ENCODE measurements at places on chromosomes 13 and 19.

DNA sequence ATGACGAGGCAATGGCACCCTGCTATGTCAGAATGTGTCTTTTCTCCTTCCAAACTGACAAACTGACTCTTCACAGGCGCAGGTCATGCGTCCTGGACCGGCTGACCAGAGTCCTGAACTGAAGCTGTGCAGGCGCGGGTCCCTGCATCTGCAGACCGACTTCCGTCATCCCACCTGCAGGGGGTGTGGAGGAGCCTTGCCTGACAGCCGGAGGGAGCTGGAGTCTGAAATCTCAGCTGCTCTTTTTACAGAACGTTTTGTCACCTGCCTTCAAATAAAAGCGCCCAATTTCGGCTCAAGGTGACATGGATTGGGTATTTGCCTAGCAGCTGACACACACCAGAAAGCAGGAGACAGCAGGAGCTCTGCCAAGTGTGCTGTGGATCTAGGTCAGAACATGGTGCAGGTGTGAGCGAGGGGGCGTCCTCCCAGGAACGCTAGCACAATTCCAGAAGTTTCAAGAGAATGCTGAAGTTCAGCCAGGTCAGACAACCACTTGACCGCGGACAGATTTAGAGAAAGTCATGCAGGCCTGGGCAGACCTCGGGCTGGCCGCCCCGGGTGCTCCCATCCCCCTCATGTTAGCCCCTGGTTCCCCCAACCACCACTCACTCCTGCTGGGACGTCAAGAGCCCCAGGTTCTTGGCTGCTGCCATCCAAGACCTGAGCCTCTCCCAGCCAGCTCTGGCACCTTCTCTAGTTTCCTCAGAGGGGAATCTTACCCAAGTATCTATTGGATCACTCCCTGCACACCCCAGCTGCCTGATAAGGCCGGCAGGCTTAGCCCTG lies 32.8 kb downstream of the ELL start:
- no peak for DNase-seq

DNA sequence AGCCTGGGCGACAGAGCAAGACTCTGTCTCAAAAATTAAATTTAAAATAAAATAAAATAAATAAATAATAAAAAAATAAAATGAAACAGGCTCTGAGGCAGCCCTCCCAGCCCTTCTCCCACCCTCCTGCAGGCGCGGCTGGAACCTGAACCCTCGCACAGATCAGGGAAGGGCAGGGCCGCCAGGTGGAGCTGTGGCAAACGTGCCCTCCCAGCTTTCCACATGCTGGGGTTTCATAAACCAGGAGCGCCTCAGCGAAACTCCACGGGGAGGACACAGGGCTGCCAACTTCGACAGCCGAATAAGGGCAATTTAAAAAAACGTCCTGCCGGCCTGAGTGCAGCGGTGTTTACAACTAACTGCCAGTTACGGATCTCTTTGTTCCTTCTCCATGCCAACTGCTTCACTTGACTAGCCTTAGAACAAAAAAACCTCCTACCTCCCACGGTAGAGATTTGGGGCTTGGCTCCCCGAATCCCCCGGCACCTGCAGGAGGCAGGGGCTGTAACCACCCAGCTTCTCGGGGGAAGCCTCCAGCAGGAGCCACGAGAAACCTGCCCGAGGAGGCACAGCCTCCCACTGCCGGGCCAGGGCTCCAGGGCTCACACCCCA lies 15.9 kb downstream of the ZNF787 start:
- no peak for DNase-seq

- no peak for DNase-seq
Observed at GRCh38 chr19:39765091-39766076, 13.3 kb upstream of the LEUTX start.

GRCh38 chr19:38099966-38100365 lies 124.1 kb downstream of the DPF1 start:
- no peak for DNase-seq

- DNase-seq = no peak
Observed at GRCh38 chr13:113735194-113735593, 23.8 kb upstream of the TMEM255B start.

DNA sequence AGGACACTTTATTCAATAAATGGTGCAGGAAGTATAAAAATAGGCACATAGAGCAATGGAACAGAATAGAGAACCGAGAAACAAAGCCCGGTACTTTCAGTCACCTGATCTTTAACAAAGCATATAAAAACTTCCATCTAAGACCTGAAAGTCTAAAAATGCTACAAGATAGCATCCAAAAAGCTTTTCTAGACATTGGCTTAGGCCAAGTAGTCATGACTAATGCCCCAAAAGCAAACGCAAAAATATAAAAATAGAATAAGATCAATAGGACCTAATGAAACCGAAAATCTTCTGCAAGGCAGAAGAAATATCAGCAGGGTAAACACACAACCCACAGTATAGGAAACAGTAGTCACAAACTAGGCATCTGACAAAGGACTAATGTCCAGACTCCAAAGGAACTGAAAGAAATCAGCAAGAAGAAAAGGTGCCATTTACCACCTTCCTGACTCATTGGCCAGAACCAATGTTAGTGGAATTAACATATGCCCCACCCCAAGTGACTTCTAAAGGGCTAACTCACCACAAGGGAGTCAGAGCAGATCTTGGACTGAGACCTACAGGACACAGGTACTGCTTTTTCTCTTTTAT lies 40.8 kb upstream of the CEACAM21 start:
- no peak for DNase-seq
